Activated CD4-positive, alpha-beta T cell treated with anti-CD3 and anti-CD28 coated beads, Interleukin-2, amount 50 U/mL, for 24 hours (primary cell): ENCODE measurements at places on chromosomes 7 and 10.

DNA sequence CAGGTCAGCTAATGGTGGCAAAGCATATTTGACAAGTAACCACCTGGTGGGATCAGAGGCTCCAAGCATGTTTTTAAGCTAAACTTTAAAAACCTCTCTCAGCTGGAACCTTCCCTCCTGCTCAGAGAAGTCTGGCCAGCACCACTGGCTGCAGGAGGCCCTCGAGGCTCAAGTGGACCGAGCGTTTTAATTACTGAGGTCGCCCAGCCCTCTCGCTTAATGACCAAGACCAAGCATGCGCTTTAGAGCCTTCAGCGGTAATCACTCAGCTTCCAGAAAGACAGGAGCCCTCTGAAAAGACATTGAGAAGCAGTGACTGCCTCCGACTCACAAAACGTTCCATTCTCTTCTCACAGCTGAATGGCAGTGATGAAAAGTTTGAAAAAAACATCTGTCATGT lies 383.4 kb upstream of the ADARB2 start:
- DNase-seq = no peak

DNA sequence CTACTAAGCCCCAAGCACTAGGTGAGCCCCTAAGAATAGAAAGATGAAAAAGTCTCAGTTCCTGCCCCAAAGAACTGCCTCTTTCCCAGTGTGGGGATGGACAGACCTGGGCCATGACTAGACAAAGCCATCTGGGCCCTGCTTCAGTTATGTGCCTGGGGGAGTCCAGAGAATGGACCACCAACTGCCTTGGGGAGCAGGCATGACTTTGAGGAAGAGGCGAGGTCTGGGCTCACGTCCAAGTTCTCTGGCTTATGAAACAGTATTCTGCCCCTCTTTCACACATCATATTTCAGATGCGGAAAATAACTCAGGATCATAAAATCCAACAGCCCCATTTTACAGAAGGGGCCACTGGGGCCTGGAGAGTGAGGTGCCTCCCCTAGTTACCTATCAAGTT lies 80.3 kb downstream of the PLXNA4 start:
- DNase-seq = no peak

DNA sequence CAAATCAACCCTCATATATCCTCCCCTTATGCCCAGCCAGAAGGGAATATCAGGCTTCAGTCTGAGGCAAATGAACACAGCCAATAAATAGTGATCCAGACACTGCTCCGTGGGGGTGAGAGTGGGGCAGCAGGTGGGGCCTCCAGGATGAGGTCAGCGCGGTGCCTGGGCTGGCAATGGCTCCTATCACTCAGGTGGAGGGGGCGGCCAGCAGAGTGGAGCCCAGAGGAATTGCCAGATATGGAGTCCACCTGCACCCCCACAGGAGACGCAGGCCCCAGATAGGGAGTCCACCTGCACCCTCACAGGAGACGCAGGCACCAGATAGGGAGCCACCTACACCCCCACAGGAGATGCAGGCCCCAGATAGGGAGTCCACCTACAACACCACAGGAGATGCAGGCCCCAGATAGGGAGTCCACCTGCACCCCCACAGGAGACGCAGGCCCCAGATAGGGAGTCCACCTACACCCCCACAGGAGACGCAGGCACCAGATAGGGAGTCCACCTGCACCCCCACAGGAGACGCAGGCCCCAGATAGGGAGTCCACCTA lies 78.0 kb upstream of the PPP2R2D start:
- no peak for DNase-seq

DNA sequence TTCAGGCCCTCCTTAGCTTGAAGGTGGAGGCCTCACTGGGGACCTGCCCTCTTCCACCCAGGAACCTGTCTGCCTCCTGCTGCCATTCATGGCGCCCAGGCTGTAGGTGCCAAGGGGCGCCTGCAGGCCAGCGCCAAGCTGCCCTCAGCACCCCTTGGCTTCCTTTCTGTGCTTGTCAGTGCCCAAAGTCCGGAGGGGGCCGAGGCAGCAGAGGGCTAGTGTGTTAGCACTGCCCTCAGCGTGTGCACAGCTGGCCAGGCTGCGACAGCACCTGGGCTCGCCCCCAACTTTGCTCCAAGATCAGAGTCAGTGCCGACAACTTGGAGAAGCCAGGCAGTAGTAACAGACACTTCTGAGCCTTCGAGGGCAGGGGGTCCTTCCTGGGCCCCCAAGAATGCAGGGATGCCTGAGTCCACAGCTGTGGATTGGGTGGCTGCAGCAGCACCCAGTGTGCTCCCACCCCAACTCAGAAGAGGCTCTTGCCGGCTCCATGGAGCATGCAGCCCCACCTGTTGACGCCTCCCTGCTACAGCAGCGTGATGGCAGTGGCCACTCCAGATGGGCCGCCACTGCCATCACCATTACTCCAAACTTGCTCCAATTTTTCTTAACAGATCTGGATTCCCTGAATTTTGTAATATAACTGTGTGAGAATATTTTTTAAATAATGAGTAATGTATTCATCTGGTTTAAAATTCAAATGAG lies 41.7 kb downstream of the CACUL1 start:
- DNase-seq = no peak

DNA sequence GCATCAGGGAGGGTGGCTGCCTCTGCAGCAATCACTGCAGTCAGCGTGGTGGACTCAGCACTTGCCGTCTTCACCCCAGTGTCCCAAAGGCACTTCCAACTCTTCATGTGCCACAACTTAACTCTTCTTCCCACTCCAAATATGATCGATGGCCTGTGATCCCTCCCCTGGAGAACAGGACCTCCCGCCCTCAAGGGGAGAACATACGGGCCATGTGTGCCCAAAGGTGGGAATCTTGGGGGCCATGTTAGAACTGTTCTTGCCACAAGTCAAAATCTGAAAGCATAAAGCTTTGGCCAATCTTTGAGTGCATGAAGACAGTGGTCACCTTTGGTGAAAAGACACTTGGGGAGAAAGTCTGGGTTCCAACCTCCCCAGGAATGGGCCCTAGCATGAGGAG lies 368.5 kb upstream of the MGMT start:
- DNase-seq = no peak

DNA sequence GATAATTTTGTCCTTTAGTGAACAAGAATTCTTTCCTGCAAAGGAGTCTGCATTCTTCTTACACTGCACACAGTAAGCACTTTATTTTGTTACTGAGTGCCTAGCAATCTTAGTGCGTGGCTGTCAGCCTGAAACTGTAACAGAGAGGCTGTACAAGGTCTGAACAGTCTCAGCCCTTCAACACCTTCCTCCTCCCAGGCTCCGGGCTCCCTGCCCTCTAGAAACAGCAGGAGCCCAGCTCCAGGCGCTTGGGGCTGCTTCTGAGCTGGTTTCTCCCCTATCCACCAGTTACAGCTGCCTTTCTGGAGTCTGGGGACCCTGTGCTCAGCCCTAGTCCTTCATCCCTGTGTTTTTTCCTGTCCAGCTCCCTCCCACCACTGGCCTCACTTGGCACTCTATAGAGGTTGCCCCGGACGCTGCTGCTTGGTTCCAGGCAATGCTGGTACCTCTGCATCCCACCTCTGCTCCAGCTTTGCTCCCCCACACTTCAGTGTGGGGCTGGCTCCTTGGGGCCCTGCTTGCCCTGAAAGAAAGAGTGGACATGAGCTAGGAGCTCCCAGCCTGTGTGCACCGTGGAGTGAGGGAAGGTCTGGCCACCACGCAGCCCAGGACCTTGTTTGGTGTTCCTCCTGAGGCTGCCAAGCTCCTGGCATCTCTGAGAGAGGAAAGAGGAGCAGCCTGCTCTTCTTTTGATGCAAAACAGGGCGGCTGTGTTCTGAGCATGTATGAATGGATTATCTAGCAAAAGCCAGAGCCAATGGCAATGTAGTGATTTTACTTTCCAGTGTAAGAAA lies 251.2 kb upstream of the GRB10 start:
- no peak for DNase-seq

- no peak for DNase-seq
Observed at GRCh38 chr10:132869621-132870020, 72.7 kb downstream of the CFAP46 start.

- no peak for DNase-seq
Observed at GRCh38 chr7:109276348-109276747, 706.7 kb downstream of the DNAJB9 start.

DNA sequence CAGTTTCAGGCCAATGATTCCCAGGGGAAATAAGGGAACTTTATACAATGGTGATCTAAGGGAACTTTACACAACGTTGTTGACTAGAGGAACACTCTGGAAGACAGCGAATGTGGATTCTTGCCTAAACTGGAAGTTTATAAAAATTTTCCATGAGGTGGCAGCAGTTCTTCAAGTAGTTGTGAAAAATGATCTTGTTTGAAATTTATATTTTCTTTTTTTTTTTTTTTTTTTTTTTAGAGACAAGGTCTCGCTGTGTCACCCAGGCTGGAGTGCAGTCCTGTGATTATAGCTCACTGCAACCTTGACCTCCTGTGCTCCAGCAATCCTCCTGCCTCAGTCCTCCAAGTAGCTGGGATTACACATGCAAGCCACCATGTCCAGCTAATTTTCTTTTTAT lies 32.1 kb upstream of the GTF2I start:
- no peak for DNase-seq

- no peak for DNase-seq
Observed at GRCh38 chr7:66076462-66077329, 1.1 kb downstream of the ASL start.

GRCh38 chr7:22377703-22378102 lies 20.7 kb upstream of the RAPGEF5 start:
- DNase-seq = no peak

DNA sequence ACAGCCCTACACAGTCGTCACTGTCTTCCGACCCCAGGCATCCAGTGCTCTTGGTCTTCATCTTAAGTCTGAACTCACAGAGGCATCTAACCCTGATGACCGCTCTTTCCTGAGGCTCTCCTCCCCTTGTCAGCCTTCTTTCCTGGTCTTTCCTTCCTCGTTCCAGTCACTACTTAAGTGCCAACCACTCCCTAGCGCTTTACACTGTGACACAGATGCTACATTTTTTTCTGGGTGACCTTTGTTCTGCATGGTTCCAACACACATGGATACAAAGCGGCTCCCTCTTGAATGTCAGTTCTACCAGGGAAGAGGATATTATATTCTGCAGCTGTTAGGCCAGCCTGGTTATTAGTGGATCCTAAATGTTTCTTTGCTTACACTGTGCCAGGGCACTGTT lies 12.7 kb downstream of the YWHAG start:
- DNase-seq = no peak

DNA sequence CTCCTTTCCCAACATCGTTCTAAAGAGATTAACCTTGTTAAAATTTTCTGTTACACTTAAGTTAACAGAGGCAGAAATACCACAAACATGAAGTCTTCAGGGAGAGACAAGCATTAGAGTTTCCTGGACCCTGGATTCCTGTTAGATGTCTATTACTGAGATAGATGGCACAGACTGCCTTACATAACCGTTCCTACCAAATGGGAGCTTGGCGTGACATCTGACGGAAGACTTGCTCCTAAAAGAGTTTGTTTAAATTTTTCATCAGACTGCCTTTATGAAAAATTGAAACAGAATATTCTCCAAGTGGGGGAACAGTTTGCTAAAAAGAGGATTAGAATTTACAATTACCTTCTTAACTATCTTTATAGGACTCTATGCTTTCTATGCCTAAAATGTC lies 22.7 kb downstream of the ANK3 start:
- DNase-seq = no peak

DNA sequence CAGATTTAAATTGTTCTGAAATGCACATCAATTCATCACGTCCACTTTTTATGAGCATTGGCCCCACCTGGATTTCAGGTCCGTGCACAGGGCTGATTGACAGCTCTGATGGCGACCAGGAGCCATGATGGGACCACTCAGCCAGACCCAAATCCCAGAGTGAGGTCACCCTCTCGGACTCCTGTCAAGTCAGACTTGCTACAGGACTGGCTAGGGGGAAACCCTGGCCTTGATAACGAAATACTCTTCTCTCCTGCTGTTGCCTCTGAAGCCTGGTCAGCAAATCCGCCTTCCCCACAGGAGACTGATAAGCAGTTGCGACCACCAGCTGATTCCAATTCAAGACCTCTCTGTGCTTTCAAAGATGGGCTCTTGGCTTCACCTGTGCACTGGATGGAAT lies 76.4 kb downstream of the CARD11 start:
- DNase-seq = no peak

- no peak for DNase-seq
Observed at GRCh38 chr10:275680-276079, 140.4 kb downstream of the ZMYND11 start.

GRCh38 chr7:92731335-92732063 lies 104.9 kb downstream of the CDK6 start:
- DNase-seq = no peak

- DNase-seq = no peak
Observed at GRCh38 chr10:58003945-58004344, 263.7 kb downstream of the IPMK start.

GRCh38 chr10:27157150-27157549 lies 2.0 kb downstream of the MASTL start:
- no peak for DNase-seq

DNA sequence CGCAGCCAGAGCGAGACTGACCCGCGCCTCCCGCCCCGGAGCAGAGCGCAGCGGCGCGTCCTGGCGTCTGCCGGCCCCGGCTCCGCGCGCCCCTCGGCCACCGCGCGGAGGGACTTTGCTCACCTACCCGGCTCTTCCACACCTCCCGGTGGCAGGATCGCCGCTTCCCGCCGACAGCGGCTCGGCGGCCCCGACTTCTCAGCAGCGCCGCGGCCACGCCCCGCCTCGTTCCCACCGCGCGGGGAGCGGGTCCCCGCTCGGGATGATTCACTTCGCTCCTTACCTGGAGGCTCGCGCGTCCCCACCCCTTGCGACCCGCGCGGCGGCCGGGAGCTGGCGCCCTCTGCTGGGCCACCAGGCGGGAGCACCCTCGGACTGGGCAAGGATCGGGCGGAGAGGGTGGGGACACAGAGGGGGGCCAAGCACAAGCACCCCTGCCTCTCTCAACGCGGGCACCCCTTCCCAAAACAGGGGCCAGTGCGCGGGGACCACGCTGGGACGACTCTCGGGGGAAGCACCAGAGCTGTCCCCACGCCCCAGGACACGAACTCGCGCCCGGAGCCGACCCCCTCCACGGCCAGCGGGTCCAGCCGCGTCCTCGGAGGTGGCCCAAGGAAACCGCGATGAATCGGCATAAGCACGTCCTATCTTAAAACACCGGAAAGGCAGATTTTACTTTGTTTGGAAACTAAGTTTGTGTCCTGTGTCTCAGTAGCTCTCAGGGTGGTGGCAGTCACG lies 101.0 kb upstream of the SVIL start:
- peak; percentile 78 for DNase-seq

- no peak for DNase-seq
Observed at GRCh38 chr10:3964516-3964915, 179.5 kb upstream of the KLF6 start.

- no peak for DNase-seq
Observed at GRCh38 chr7:127891144-127891543, 140.1 kb downstream of the LRRC4 start.

DNA sequence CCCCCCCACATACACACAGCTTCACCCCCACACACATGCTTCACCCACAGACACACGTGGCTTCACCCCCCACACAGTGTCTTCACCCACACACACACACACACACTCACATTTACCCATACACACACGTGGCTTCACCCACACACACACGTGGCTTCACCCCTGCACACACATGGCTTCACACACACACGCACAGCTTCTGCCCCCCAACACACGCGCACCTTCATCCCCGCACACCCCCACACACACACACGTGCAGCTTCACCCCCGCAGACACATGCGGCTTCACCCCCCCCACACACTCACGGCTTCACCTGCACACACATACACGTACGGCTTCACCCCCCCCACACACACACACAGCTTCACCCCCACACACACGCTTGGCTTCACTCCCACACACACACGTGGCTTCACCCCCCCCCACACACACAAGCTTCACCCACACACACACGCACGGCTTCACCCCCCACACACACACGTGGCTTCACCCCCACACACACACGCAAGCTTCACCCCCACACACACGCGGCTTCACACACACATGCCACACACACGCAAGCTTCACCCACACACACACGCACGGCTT lies 82.4 kb downstream of the NKX6-2 start:
- no peak for DNase-seq
